ENCODE measurements at places on chromosomes 4 and X.

- no peak for DNase-seq
Observed at GRCh38 chr4:166895771-166896170, 338.5 kb downstream of the SPOCK3 start.

DNA sequence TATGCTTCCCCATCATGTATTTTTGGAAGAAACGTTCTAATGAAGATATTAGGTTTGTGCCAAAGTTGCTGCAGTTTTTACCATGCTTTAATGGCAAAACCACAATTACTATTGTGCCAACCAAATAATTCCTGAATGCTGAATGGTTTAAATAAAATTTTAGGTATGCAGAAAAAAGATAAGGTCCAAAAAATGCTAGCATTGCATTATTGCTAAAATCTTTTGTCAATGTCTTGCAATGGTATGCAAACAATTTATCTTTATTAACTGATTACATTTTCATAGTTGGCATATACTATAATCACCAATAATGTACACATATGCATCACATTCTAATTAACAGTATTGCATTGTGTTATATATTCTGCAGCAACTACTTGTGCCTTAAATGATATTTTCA is 1657.4 kb upstream of the IGFBP7 start:
- DNase-seq: no peak

DNA sequence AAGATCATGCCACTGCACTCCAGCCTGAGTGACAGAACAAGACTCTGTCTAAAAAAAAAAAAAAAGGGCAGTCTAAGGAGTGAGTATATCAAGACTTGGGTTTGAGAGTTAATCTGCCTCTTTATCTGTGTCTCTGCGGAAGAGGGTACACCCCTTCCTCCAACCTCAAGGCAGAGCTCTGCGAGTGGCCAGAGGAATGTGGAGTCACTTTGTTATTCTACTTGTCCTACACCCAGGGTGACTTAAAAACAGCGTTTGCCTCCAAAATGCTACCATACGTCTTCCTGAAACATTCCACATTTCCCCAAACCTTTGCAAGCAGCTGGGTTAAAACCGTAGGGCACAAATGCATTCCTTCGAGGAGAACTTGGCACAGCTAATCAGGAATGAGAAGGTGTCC is 199.9 kb downstream of the SHOX start:
- no peak for DNase-seq

DNA sequence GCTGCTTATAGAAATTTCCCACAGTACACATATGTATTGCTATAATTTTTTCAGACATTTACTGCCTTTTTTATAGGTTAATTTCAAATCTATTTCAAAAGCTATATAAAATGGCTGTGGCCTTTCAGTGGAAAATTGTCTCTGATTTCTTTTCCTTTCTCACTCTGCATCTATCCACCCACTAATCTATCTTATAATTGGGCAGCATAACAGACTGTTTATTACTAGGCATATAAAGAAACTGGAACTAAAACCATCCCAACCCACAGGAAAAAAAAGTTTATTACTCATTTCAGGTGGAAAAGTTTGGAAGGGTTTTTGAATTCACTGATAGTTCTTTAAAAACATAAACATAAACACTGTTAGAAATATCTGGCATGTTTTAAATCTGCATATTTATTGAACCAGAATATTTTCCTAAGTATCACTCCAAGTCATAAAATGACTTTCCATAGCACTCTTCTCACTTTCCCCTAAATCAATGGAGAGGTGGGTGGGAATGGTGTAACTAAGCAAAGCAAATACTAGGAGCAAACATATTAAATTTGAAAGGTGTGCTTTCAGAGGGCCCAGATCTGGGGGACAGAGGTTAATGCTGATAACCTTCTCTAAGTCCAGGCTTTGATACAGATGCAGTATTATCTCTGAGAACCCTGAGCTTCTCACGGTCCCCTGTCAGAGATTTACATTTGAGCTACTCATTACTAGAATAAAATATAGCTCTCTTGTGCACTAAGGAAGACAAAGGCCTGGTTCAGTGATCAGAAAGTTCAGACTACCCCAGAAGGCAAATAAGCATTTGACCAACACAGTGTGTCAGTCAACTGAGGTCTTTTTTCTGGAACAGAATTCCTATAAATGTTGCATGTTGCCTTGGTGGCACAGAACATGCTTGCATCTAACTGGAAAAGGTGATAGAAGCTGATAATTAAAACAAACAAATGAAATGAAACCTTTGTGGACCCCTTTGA is 328.3 kb downstream of the UNC5C start:
- DNase-seq: no peak

- DNase-seq: no peak
Observed at GRCh38 chr4:180134091-180134866, 2108.9 kb upstream of the TENM3 start.

- no peak for DNase-seq
Observed at GRCh38 chr4:134327274-134328122, 125.9 kb upstream of the PABPC4L start.

DNA sequence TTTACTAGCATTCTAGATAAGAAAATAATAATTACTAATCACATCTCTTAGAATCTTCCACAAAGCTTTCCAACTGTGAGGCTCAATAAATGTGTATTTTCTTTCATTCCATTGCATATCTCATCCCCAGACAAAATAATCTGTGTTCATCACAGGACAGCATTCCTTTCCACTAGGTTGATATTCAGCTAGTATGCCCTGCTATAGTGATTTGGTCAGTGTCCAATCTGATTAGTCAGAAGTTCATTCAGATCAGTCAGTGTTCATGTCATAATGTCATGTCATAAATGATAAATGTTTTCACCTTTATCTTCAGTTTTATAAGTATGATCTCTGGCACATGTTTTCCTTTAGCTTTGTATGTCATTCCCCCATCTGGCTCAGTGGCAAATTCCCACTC is 611.4 kb downstream of the KCTD8 start:
- no peak for DNase-seq

GRCh38 chr4:118968005-118968404 is 79.4 kb downstream of the SYNPO2 start:
- peak; percentile 28 for DNase-seq

GRCh38 chr4:187232196-187232595 is 508.5 kb upstream of the FAT1 start:
- no peak for DNase-seq

DNA sequence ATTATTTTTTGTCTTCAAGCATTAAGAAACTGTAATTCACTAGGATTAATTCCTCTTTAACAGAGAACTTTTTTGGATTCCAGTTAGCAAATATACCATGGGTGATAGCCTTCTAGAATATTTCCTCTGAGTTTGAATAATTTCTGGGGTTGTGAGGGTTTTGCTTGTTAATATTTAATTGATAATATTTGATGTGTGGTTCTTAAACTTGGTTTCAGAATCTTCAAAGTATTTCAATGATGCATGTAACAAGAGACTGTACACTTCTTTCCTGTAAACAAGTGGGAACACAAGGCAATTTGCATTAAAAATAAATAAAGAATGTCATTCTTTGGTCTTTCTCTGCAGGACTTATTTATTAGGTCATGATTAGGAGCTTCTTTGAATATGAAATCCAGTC is 9.5 kb upstream of the C4orf51 start:
- no peak for DNase-seq

DNA sequence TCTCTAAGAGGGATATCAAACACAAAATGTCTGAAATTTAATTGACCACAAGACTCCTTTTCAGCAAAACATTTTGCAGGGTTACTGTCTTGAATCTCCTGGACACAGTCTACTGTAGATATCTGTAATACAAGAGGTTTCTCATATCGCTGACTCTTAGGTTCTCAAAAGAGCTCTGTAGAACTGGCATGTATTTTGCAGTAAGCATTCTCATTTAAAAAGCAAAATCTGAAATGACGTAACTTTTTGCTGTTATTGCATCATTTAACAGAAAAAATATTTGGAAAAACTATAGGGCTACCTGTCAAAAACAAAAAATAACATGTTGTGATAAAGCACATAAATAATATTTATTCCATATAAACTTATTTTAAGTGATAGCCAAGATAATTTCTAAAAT is 114.2 kb downstream of the CDS1 start:
- no peak for DNase-seq

GRCh38 chrX:87160435-87161010 is 357.1 kb upstream of the KLHL4 start:
- DNase-seq: no peak

GRCh38 chr4:52263607-52264006 is 212.5 kb downstream of the SPATA18 start:
- no peak for DNase-seq

DNA sequence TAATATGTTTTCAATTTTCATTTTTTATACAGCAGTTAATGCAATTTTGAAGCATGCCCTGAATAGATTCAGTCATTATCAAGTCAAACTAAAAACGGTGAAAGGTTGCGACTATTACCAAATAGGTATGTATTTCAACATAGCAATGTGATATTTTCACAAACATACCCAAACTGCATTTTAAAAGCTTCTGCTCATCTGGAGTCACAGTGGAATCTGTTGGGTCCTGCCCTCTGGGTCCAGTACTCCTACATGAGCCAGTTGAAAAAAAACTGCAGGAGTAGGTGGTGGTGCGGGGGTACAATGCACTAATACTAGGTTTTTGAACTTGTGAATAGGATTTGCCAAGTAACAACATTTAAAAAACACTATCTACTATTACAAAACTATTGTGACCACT is 938 bp downstream of the GPR34 start:
- no peak for DNase-seq

- DNase-seq: no peak
Observed at GRCh38 chrX:45400027-45400779, 199.5 kb upstream of the DIPK2B start.

DNA sequence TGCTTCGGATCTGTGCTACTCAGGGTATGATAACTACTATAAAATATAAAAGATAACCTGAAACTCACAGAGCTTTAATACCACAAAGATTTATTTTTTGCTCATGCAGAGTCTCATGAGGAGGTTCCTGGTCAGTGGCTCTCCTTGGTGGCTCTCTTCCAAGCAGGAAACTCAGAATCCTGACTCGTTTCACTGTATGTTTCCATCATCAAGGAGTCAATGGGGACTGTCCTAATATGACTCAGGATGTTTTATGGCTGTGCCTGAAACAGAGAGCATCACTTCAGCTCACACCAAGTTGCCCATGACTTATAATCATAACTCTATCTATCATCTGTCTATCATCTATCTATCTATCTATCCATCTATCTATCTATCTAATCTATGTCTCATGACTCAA is 620.8 kb upstream of the NR3C2 start:
- no peak for DNase-seq
